Tibial nerve (tissue), 4 donors: ENCODE measurements at places on chromosomes 2 and 18. TPM values are rescaled to one million over a fixed set of nuclear protein-coding genes. Genes with fewer than 3 reads are reported as not detected.

DNA sequence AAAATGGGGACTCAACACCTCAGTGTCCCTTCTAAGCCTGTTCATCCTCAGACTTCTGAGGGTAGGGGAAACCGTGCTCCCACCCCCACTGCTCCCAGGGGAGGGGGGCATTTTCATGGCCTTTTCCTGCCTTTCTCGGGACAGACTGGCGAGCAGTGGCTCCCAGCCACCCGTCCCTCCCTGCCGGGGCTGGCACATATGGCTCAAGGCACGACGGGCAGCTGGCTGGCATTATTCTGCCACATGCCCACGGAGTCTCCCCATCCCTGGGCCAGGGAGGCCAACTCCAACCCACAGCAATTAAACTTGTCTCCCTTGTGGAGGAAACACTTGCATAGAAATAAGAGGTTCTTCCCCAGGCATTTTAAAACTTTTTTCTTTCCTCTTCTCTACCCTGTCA is 148.5 kb upstream of the CBLN2 start:
- H3K27me3 ChIP-seq: no peaks in the 10 kb centered on the region
- peak overlapping the region; percentile 6 for H3K4me3 ChIP-seq
- H3K4me1 ChIP-seq: peaks cover 10% of the 10 kb centered on the region
- H3K36me3 ChIP-seq: no peaks in the 10 kb centered on the region

GTF3C2 gene
- total RNA-seq: 41.6 TPM

- no peak overlapping the region for H3K4me3 ChIP-seq
- DNase-seq: no peak
- no peak overlapping the region for H3K27ac ChIP-seq
- no peaks in the 10 kb centered on the region for H3K27me3 ChIP-seq
- H3K4me1 ChIP-seq: no peaks in the 10 kb centered on the region
- H3K36me3 ChIP-seq: no peaks in the 10 kb centered on the region
Observed at GRCh38 chr2:240889601-240890560, 6.1 kb downstream of the MAB21L4 start.

DNA sequence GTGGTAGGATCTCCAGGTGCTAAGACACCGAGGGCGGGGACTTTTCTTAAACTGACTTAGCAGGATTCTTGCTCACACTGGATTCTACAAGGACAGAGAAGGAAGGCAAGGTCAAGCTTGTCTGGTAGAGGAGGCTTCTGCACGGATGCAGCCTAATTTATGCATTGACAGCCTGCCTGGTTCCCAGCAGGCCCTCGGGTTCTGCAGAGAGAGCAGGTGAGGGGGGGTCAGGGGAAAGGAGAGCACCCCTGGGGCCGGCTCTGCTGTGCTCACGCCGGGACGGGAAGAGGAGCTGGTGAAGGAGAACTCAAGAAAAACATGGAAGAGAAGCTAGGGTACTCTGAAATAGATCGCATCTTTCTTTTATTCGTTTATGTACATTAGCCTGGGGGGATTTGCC is 46.4 kb downstream of the ADI1 start:
- H3K4me1 ChIP-seq: peaks cover 6% of the 10 kb centered on the region
- no peaks in the 10 kb centered on the region for H3K27me3 ChIP-seq
- no peak for DNase-seq

- H3K36me3 ChIP-seq: no peaks in the 10 kb centered on the region
- no peaks in the 10 kb centered on the region for H3K27me3 ChIP-seq
- H3K4me1 ChIP-seq: no peaks in the 10 kb centered on the region
- H3K27ac ChIP-seq: no peak overlapping the region
- H3K4me3 ChIP-seq: no peak overlapping the region
- no peak for DNase-seq
Observed at GRCh38 chr18:44893045-44893706, 212.5 kb downstream of the SETBP1 start.

GRCh38 chr2:232190796-232191195 is 187.8 kb upstream of the ALPP start:
- no peak for DNase-seq
- H3K27ac ChIP-seq: no peak overlapping the region
- no peak overlapping the region for H3K4me3 ChIP-seq
- H3K4me1 ChIP-seq: no peaks in the 10 kb centered on the region
- H3K36me3 ChIP-seq: peaks cover 26% of the 10 kb centered on the region

PHLPP1 gene
- 15.5 TPM for total RNA-seq

CD8A gene
- 1.1 TPM for total RNA-seq

UXS1 gene
- total RNA-seq: 78.9 TPM

COLEC12 gene
- total RNA-seq: 21.0 TPM

SOCS6 gene
- 19.9 TPM for total RNA-seq

- H3K27me3 ChIP-seq: no peaks in the 10 kb centered on the region
- no peak overlapping the region for H3K4me3 ChIP-seq
- no peaks in the 10 kb centered on the region for H3K4me1 ChIP-seq
- DNase-seq: no peak
Observed at GRCh38 chr2:222922019-222922800, 61.4 kb downstream of the ACSL3 start.

DNA sequence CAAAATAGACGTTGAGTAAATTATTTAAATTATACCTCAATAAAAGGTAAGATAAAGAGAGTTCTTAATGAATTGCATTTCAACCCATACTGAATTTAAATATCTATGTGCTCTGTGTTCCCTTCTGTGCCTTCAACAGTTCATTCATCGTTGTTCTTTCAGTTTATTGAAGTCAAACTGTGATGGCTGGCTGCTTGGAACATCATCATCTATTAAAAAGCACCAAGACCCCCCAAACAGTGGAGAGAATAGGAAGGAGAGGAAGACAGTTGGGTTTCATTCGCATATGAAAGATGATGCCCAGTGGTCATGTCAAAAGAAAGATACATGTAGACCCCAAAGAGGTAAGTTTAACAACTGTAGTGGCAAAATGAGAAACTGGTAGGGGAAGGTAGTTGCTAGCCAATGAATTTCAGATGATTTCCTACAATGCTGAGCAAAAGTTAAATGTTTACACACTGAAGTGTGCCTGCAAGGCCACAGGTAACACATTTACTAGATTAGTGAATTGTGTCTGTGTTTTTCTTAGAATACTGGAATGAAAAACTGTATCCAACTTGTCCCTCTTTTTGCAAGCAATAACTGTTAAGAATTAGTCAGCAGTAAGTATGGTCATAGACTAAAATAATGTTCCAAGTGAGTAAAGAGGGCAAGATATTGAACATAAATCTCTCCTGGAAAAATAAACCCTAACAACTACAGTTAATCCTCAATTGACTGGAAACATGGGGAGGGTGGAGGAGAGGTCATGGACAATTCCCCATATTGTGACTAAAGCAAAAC is 331.3 kb downstream of the KIAA1328 start:
- DNase-seq: no peak
- H3K27me3 ChIP-seq: no peaks in the 10 kb centered on the region

CAPN14 gene
- total RNA-seq: not detected

GRCh38 chr2:79604748-79605147 is 91.9 kb downstream of the CTNNA2 start:
- no peaks in the 10 kb centered on the region for H3K4me1 ChIP-seq
- H3K27me3 ChIP-seq: no peaks in the 10 kb centered on the region
- DNase-seq: no peak
- no peak overlapping the region for H3K4me3 ChIP-seq
- no peak overlapping the region for H3K27ac ChIP-seq

DNA sequence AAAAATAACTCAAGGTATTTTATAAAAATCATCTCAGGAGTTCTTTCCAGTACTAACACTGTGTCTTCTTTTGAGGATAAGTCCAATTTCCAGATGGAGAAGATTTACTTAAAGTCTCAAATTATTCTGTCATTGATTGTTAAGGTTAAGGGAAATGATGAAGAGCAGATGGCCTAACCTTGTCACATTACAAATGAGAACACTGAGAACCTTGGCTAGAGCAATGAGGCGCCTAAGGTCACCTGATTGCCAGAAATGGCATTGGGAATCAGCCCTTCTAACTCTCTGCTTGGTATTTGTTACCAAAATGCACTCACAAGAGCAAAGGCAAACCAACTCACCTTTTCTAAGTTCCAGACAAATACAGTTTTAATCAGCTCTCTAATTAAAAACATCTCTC is 835.1 kb downstream of the RNF144A start:
- no peak overlapping the region for H3K27ac ChIP-seq
- no peaks in the 10 kb centered on the region for H3K36me3 ChIP-seq
- no peak overlapping the region for H3K4me3 ChIP-seq
- DNase-seq: no peak
